ENCODE measurements at places on chromosomes 7 and 10.
A peak's percentile ranks its signal among the peaks of the same experiment; 100 is the strongest.

DNA sequence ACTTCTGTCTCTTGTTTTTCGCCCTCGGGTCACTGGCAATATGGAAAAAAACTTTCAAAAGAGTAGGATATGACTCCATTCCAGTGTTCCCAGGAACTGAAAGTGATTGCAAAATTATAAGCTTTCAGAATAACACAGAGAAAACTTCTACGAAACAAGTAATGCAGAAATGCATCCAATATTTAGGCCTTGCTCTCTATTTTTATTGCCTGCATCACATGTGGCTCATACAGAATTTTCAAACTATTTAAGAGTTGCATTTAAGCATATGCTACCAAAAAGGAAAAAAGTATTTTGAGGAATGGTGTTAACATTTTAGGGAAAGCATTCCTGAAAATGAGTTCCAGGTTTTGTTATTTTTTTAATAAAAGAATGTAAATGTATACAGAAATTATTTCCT lies 228.0 kb downstream of the CACNB2 start:
- no peak for DNase-seq

- no peak for DNase-seq
Observed at GRCh38 chr10:62618054-62618453, 186.5 kb upstream of the ADO start.

GRCh38 chr10:124656541-124656940 lies 87.6 kb downstream of the FAM53B start:
- DNase-seq = no peak

DNA sequence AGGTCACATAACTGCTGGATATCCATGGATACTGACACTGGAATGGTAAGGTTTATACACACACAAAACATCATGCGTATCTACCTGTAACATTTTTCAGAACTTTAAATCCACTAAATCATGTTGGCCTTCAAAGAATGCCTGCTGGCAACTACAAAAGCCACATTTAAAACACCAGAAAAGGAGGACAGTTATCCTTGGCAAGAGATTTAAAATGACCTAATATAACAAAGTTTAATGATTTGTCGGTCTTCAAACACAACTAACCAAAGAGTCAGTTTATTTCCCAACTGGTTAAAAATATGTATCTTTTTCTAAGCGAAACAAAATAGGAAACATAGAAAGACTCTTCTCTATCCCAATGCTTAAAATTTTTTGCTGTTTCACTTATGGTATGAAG lies 24.0 kb downstream of the WAPL start:
- DNase-seq = no peak

- DNase-seq = peak; percentile 76
Observed at GRCh38 chr10:104333032-104333727, 5.1 kb downstream of the ITPRIP start.

DNA sequence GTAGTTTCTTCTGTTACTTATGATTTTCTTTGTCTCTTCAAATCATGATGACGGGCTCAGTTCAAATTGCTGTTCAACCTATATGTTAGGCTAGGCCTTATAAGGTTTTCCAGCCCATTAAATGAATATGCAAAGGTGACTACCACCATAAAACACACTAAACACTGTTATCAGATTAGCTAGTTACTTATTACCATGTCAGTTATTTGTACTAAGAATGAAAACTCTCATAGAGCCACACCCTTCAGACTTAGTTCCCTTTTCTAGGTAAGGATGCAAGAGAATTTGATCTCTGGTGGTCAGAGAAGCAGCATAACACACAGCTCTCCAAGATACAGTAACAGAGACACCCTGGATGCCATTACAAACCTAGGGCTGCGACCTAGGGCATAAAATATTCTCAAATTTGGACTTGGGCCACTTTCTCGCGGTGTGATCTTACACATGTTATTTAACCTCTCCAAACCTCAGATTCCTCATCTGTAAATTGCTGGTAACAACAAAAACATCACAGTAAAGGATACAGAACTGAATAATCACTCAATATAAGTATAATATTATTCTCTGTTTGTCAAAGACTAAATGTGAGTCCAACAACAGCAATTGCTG lies 35.6 kb downstream of the ANKMY2 start:
- no peak for DNase-seq

- no peak for DNase-seq
Observed at GRCh38 chr7:149723795-149724495, 49.4 kb downstream of the ZNF467 start.

GRCh38 chr7:141874787-141875186 lies 33.5 kb upstream of the PRSS37 start:
- DNase-seq = peak; percentile 3

DNA sequence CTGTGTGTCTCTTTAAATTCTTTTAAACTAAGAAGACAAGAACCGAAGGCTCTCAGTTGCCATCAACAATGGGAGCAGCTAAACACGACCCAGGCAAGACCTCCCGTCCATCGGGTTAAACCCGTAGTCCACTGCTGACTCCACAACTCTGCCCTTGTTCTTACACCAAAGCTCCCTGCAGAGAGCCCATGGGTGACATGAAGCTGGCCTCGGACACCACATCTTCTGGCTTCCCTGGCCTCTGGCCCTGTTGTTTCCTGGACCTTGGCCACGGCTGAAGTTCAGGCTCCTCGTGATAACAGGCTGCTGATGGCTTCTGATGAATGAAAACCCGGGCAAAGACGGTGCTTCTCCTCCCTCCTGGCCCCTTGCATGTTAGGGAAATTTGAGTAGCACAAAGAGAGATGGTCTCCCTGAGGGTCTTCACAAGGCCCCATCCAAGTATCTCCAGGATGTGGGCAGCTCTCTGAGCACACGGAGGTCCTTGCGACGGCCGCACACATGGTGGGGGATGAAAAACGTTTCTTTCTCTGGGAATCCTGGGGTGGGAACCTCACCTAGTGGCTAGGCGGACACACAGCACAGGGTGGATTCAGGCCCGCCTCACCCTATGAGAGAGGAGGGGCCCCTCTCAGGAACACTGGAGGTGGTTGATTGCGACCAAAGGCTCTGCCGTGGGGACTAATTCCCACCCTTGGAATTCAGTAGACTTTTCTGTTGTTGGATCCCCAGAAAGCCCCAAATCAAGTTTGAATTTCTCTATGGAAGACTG lies 271.1 kb downstream of the ADARB2 start:
- no peak for DNase-seq

All from mesendoderm (in vitro differentiated cells).